Cerebellum (tissue), 4 donors: ENCODE measurements at places on chromosomes 7 and 10.

GRCh38 chr10:4370376-4370775 lies 455.6 kb upstream of the AKR1E2 start:
- no peak for DNase-seq

GRCh38 chr10:88385601-88386203 lies 197.4 kb downstream of the RNLS start:
- DNase-seq = peak; percentile 60

- DNase-seq = peak; percentile 15
Observed at GRCh38 chr7:7972922-7973594, 4.5 kb downstream of the GLCCI1 start.

- peak; percentile 72 for DNase-seq
Observed at GRCh38 chr7:22377703-22378102, 20.7 kb upstream of the RAPGEF5 start.

DNA sequence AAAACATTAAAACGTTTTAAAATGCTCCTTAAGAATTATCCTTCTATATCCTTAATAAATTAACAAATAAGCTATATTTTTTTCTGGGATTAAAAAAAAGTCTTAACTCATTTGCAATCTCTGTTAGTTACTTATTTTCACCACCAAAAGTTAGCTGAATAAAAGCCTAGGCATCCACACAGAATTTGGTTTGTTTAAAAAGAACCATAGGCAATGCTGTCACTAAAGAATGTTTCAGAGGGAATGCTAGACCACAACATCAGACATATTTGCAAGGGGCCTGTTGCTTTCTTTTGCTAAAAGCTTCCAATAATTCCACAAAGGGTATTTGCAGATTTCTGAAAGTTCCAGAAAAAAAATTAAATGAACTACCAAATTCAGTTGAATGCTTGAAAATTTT lies 244.2 kb downstream of the POU6F2 start:
- DNase-seq = no peak

- peak; percentile 49 for DNase-seq
Observed at GRCh38 chr10:5442065-5442989, 30.0 kb downstream of the NET1 start.

- no peak for DNase-seq
Observed at GRCh38 chr7:115340828-115341227, 418.9 kb downstream of the MDFIC start.

DNA sequence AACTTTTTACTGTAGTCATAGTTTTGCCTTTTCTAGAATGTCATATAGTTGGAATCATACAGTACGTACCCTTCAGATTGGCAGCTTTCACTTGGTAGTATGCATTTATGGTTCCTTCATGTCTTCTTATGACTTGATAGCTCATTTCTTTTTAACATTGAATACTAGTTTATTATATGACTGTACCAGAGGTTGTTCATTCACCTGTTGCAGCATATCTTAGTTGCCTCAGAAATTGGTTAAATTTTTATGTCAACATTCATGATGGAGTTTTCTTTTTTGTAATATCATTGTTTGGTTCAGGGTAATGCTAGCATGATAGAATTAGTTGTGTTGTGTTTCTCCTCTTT lies 94.8 kb upstream of the CDK13 start:
- no peak for DNase-seq

DNA sequence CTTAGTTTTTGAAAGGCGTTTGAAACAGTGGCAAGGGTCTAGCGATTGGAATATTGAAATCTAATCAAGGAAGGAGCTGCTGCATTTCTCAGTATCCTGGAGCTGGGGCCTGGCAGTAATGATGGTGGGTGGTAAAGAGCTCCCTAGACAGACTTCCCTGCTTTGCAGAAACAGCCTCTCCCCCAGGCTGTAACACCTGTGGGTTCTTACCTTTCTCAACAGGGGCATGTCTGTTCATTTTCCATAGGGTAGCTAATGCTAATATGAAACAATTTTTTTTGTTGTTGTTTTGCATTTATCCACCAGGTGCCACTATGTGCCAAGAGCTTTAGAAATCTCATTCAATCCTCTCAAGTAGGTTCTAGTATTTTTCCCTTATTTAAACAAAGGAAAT lies 345.5 kb downstream of the REEP3 start:
- DNase-seq = peak; percentile 51

- DNase-seq = no peak
Observed at GRCh38 chr7:5694912-5695726, 86.3 kb downstream of the RNF216 start.

GRCh38 chr10:102118867-102119266 lies 1.3 kb downstream of the LDB1 start:
- DNase-seq = no peak

DNA sequence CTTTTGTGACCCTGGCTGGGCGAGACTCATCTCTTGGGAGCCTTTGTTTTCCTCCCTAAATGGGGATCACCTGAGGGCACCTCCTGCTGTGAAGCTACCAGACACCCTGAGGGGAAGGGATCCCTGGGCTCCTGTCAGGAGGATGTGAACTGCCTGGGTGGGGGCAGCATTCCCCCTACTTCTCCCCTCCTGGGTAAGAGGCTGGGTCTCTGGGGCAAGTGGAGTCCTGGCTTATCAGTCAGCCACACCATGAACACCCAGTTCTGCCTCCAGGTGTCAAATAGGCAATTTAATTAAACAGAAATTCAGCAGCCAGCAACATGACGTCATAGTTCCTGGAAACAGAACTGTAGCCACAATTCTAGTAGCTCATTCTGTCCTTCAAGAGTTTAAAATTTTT lies 97.7 kb upstream of the RET start:
- no peak for DNase-seq

GRCh38 chr10:26779176-26779860 lies 81.4 kb downstream of the ABI1 start:
- no peak for DNase-seq
